GM04504 (cell line): ENCODE measurements at places on chromosomes 16 and 17.

- DNase-seq = peak; percentile 15
These were observed 271.8 kb downstream of the CPPED1 start for GRCh38 chr16:12531937-12532336.

GRCh38 chr17:57880086-57880456 lies 30.2 kb upstream of the MRPS23 start:
- no peak for DNase-seq

DNA sequence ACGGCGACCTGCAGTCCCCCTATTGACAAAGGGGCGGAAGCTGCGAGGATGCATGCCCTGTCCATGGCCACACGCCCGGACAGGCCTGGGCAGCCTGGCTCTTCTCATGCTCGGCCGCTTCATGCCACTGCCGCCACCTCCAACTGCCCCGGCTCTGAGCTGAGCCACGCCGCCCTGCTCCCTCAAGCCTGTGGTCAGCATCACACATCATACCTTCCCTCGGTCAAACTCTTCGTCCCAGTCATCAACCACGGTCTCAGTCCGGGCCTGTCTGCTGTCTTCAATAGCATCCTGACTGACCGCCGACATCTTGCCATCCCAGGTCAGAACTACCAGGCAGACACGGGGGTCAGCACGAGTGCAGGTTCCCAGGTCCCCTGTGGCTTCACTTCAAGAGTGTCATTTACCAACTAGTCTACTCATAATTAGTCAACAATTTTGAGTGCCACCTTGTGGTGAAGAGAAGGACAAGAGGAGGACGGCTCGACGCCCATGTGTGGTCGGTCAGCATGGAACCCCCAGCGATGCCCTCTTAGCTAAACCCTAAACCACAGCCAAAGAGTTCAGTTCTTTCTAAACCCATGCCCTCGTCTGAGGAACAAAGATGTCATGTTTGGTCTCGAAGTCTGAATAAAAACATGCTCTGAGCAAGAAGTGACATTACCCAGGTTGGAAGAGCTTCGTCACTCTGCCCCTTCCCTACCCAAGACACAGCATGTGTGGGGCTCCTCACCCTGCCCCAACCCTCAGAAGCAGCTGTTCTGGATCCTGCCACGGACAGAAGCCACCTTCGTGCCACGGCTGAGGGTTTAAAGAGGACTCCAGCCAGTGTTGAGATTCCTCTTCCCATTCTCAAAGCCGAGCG lies 16.9 kb upstream of the CYTH1 start:
- DNase-seq = no peak

DNA sequence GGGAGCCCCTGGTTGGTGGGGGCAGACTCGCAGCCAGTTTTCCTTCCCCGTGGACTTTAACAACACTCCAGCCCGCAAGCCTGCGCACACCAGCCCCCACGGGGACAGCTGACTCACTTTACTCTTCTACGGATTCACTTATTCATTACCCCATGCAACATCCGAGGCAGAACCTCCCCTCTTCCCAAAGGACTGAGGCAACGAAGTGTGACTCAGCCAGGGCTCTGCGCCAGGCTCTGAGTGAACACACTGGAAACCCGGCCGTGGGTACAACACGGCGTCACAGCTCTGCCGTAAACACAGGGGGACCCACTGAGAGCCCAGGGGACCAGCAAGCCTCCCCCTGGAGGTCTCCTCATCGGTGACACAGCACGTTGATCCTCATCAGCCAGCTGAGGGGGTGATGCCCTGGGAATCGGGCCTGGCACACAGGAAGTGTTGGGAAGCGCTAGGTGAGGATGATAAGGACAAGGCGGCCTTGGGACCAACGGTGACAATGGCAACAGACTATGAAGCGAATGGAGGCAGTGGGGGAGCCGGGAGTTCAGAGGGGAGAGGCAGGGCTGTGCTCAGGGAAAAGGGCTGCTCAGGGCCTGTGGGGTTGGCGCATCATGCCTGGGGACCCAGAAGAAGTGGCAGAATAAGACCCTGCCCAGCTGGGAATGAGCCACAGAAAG lies 14.6 kb downstream of the COTL1 start:
- peak; percentile 97 for DNase-seq

DNA sequence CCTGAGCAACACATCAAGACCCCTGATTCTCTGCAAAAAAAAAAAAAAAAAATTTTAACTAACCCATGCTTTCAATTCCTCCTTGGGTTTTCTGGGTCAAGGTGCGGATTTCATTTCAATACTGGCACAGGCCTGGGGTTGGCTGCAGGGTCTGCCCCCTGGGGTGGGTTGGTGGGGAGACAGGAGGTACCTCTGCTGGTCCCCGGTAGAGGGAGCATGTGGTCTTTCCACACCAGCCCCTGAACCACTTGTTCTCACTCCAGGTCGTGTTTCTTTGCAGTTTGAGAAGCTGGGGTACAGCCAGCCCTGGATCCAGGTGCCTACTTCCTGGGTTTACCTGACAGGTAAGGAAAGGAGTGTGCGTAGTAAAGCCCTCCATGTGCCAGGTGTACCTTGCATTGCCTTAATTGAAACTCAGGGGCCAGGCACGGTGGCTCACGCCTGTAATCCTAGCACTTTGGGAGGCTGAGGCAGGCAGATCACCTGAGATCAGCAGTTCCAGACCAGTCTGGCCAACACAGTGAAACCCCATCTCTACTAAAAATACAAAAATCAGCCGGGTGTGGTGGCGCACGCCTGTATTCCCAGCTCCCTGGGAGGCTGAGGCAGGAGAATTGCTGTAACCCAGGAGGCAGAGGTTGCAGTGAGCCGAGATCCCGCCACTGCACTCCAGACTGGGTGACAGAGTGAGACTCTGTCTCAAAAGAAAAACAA lies 21.8 kb downstream of the SDR42E2 start:
- DNase-seq = no peak

DNA sequence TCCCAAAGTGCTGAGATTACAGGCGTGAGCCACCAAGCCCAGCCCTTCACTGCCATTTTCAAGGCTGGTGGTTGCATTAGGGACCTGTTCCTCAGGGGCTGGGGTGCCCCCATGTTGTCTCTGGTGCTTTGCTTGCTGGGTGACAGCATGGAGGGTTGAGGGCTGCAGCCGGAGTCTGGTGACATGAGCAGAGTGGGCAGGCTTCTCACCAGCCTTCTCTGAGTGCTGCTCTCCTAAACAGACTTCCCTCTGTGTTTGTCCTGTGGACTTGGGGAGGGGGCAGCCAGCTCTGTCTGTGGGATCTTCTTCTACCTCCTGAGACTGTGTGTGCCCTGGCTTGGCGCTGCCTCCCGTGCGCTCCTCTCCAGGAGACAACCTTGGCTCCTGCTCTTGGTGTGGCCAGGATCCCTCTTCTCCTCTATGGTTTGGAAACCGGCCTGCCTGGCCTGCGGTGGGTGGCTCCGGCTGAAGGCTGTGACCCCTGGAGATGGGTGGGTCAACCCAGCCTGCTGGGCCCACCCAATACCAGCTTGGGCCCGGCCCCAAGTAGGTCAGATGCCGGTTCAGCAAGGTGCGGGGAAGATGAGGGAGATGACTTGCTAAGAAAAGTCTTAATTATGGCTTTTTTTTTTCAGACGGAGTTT lies 72.1 kb downstream of the PDPK1 start:
- no peak for DNase-seq

GRCh38 chr16:50709061-50709684 lies 15.8 kb downstream of the NOD2 start:
- no peak for DNase-seq

DNA sequence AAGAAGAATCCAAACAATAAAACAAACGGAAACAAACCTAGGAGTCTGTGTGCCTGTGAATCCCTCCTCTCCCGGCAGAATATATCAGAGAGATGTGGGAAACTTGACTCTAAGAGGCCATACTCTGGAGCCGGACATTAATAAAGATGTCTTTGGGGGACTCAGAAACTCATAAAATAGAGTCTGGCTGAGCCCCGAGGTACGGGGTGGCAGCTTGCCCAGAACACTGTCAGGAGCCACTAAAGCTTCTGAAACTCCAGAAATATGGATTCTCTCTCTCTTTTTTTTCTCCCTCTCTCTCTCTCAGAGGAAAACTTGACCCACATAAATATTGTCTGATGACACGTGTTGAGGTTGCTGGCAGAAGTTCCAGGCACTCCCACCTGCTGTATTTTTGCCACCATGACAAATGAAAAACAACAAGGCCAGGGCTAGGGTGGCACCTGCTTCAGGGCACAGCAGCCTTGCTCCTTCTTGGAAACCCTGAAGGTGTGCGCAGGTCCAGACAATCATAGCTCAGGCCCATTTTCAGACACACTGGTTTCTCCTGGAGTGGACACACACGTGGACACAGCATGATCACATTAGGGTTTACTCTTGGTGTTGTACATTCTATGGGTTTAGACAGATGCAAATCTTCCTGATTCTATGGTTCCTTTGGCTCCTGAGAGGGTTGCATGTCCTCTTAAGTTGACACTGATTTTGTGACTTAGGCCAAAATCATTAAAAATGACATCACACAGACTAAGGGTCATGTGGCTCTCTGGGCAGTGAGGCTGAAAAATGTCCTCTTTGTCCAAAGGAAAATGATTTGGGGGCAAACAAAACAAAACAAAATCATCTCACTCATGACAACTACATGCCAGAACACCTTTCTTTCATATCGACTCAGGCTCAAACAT lies 282.6 kb upstream of the IRX3 start:
- no peak for DNase-seq

DNA sequence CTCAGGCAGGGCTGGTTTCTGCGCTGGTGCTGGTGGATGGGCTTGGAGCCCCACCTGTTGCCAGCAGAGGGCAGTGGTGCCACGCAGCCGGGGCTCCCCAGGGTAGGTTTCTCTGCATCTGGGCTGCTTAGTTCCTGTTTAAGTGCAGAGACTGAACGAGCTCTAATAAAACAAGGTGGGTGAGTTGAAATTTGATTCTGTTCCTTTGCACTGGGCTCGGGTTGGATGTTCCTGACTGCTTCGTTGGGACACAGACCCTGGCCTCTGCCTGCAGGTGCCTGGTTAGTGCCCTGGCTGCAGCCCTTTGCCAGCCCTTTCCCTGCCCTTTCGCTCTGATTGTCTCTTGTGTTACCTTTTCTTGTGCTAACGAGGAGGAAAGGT lies 30.0 kb downstream of the TBCD start:
- peak; percentile 46 for DNase-seq

DNA sequence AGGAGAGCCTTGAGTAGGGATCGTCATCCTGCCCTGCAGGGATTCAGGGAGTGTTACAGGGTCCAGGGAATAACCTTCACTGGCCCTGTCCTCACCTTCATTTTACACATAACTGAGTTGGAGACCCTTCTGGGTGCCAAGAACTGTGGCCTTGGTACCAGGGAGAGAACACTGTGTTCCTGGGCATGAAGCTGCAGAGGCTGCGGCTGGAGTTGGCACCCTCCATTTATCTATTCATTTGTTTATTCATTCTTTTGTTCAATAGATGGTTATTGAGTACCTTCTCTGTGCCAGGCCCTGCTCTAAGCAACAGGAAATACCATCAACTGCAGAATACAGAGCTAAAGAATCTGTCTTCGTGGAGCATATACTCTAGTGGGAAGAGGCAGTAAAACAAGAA lies 6.7 kb downstream of the ABCC3 start:
- DNase-seq = no peak

DNA sequence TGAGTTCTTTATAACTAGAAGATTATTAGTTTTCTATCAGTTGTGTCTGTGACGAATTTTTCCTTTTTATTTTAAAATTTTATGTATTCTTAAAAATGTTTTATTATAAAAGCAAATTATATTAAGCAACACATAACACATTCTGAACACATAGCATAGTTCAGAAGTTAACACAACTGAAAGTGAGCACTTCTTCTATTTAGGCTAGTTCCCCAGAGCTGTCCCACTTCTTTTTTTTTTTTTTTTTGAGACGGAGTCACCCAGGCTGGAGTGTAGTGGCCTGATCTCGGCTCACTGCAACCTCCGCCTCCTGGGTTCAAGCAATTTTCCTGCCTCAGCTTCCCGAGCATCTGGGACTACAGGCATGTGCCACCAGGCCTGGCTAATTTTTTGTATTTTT lies 37.7 kb upstream of the ALDH3A2 start:
- DNase-seq = no peak

GRCh38 chr16:25977121-25977520 lies 285.4 kb downstream of the HS3ST4 start:
- no peak for DNase-seq
